ENCODE measurements at places on chromosomes 4 and X. TPM values are rescaled to one million over a fixed set of nuclear protein-coding genes. Genes with fewer than 3 reads are reported as not detected.

GRCh38 chrX:39928704-39929378 is 168.9 kb downstream of the BCOR start:
- DNase-seq, result peak; percentile 44

- no peak for DNase-seq
Observed at GRCh38 chr4:151983854-151984253, 223.0 kb upstream of the GATB start.

- DNase-seq, result no peak
Observed at GRCh38 chr4:164304101-164304639, 449.8 kb upstream of the SMIM31 start.

GRCh38 chr4:140865253-140866217 is 109.3 kb upstream of the TBC1D9 start:
- DNase-seq, result no peak

GRCh38 chr4:132592340-132592739 is 556.8 kb upstream of the PCDH10 start:
- DNase-seq, result no peak

- no peak for DNase-seq
Observed at GRCh38 chrX:16278927-16279326, 111.6 kb downstream of the MAGEB17 start.

DNA sequence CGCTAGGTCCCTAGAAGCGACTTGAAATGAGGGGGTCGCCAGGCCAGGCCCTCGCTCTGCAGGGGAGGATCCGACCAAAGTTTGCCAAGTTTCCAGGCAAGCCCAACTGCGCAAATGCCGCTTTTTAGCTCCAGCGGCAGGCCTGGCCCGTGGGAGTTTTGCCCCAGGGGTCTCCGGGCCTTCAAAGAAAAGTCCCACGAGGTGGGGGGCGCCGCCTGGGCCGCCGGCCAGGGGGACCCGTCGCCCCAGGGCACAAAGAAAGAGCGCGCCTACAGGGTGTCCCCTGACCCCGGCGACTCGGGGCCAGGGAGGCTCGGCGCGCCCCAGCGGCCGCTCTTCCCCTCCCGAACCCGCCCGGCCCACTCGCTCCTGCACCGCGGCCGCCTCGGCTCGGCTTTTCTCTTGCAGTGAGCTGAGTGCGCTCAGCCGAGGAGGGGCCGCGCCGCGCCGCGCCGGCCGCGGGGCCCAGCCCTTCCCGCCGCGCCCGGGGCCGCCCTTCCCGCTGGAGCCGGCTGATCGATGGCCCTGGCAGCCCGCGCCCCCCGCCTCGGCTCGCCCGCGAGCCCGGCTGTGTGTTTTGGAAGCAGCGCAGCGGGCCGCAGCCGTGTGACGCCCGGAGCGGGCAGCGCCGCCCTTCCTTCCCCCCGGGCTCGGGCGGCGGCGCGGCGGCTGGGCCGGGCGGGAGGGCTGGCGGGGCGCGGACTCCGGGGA is 754 bp upstream of the KLF3 start:
- no peak for DNase-seq

DNA sequence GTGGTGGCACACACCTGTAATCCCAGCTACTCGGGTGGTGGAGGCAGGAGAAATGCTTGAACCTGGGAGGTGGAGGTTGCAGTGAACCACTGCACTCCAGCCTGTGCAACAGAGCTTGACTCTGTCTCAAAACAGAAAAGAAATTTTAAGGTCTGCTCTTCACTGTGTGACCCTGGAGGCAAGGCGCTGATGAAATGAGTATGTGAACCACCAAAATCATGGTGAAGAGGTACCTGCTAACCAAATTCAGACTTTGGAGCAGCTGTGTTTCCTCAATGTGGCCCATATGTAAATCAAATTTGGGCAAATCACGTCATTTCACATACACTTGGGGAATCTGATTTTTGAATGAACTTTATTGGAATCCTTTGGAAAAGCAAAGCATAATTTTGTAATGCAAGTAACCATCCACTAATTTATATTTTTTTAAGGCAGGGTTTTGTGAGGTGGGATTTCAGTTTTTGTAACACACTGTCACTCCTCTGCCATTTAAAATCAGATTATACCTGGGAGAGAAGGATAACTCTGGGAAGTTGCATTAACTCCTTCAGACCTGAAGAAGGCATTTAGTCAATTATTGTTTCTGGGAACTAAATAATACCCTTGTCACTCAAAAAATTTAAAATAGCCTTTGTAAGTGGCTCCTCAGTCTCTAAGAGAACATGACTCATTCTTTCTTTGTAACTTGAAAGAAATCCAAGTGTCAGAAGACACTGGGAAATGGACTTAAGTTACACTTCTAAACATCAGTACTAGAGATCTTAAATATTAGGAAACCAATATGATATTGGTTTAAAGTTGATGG is 24.0 kb downstream of the DOCK11 start:
- no peak for DNase-seq

- DNase-seq, result no peak
Observed at GRCh38 chrX:107324493-107325310, 118.3 kb downstream of the DNAAF6 start.

DNA sequence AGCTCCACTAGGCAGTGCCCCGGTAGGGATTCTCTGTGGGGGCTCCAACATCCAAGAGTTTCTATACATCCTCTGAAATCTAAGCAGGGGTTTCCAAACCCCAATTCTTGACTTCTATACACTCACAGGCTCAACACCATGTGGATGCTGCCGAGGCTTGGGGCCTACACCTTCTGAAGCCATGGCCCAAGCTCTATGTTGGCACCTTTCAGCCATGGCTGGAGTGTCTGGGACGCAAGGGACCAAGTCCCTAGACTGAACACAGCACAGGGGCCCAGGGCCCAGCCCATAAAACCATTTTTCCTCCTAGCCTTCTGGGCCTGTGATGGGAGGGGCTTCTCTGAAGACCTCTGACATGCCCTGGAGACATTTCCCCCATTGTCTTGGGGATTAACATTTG is 511.8 kb downstream of the TRAM1L1 start:
- DNase-seq, result no peak

DNA sequence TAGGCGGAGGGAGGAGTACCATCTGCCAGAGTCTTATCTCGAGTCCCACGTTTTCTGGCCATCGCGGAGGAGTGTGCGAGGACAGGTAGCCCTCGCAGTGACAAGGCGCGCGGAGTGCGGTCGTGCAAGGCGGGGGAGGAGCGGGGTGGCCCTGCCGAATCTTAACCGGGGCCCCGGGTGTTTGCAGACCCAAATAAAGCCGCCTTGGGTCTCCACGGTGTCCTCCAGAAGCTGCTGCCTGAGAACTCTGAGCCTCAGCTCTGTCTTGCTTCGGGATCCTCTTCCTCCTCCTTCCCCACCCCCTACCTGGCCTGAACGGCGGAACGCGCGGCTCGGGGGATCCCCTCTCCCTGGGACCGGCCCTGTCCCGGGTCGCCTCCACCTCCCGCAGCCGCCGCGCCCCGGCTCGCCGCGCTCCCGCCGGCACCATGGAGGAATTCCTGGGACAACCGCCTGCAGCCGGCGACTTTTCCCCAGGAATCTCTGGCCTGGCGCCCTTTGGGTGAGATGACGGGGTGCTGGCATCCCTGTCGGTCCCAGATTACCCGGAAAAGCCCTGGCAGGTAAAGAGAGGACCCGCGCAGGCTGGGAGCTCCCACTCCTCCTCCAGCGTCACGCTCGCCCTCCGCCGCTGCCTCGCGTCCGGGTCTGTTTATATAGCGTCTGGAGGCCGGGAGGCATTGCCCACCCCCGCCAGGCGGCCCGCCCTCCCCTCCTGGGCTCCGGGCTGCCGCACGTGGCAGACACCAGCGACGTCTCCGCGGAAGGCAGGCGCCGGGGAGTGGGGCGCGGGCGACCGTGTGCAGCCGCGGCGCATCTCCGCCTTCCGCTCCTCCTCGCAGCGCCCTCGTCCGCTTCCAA is at the start of gene GALNTL6:
GALNTL6 (plus strand) TSS at position 740 of the 861 bp plus-strand sequence.
- no peak for DNase-seq

GRCh38 chr4:101199507-101200285 is 147.6 kb downstream of the PPP3CA start:
- no peak for DNase-seq

- no peak for DNase-seq
Observed at GRCh38 chr4:37132975-37133360, 111.6 kb upstream of the NWD2 start.

GRCh38 chr4:153610623-153611376 is 73.3 kb upstream of the TLR2 start:
- no peak for DNase-seq

FANCB gene
- 1.9 TPM for total RNA-seq

CLGN gene
- total RNA-seq, result 1.5 TPM

PITX2 gene
- 15.2 TPM for total RNA-seq

IQCM gene
- 8.6 TPM for total RNA-seq

GLOD5 gene
- not detected for total RNA-seq

MAP7D2 gene
- 4.4 TPM for total RNA-seq

EGF gene
- total RNA-seq, result 3.1 TPM

CORIN gene
- total RNA-seq, result 0.82 TPM
